ENCODE measurements at places on chromosomes 16 and 17.

GRCh38 chr17:71870546-71870862 is 250.3 kb upstream of the SOX9 start:
- no peak for DNase-seq

DNA sequence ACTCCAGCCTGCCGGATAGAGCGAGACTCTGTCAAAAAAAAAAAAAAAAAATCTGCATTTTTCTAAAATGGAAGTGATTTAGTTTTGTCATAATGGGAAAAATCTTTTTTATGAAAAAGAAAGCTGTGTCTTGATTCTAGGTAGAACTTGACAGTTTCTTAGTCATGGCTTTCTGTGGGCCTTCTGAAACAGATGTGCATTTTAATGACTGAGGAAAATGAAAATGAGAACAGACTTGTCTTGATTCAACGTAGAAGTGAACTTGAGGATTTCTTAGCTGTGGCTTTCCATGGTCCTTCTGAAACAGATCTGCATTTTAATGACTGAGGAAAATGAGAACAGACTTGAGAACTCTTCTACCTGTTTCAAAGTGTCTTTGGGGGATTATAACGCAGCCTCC is 171.7 kb downstream of the VPS53 start:
- no peak for DNase-seq

DNA sequence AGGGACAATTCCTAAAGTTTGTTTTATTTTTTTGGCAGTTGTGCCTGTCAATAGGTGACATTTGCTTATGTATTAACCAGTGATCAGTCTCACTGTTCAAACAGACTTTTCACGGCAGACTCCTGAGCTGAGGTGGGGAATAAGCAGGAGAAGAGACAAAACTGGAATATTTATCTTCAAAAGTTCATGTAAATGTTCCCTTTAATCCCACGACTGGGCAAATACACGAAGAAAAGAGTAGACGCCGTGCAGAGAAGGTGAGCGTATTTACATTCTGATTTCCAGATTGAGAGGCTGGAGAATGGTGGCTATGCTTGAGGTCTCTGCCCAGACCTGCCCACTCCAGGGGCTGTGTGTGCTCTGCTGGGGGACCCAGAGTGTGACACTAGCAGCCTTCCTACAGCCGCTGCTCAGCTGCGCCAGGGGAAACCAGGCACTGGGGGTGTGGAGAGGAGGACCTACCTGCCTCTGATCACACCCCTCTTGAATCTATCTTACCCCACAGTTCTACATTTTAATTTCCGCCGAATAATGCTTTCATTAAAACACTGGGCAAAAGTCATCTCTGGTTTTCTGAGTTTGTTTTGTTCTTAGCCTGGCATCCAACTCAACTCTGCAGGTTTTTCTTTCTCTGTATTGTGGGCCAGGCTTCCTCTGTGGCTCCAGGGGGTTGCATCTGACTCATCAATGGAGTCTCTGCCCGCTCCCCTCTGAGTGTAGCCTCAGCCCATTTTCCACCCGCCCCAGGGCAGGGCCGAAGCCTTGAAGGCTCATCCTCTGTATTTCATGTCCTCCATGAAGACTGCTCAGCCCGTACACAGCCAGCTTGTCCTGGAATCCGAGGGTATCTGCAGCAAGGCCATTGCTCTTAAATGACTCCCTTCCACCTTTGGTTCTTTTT is 237.1 kb downstream of the NTN1 start:
- DNase-seq = no peak

DNA sequence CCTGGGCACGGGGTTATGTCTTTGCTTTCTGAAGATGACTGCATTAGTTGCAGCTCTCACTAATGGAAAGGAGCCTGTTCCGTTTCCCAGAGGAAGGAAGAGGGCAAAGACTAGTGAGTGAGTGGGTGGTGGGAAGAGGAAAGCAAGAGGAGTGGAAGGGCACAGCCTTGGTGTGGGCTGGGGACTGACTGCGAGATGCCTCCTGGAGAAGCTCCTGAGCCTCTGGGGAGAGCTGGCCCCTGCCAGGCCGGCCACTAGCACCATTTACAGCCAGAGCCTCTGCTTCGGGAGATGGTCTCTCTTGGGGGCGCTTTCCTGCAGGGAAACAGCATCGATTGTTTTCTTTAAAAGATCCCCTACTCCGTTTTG is 825 bp upstream of the RHBDL3 start:
- DNase-seq = no peak

- DNase-seq = no peak
Observed at GRCh38 chr16:73813527-73813926, 483.1 kb upstream of the PSMD7 start.

- no peak for DNase-seq
Observed at GRCh38 chr16:66918803-66919568, at the start of gene CDH16. Gene CDH16 (minus strand): TSS chr16:66918885. CDS start chr16:66918065, 820 bp downstream.

GRCh38 chr17:17816240-17816814 is 20.5 kb downstream of the SREBF1 start:
- DNase-seq = no peak

- DNase-seq = no peak
Observed at GRCh38 chr17:4073983-4074830, 68.6 kb downstream of the ZZEF1 start.

GRCh38 chr17:81306491-81306890 is 11.4 kb upstream of the SLC38A10 start:
- DNase-seq = no peak

- DNase-seq = no peak
Observed at GRCh38 chr17:72346306-72346705, 225.5 kb downstream of the SOX9 start.

DNA sequence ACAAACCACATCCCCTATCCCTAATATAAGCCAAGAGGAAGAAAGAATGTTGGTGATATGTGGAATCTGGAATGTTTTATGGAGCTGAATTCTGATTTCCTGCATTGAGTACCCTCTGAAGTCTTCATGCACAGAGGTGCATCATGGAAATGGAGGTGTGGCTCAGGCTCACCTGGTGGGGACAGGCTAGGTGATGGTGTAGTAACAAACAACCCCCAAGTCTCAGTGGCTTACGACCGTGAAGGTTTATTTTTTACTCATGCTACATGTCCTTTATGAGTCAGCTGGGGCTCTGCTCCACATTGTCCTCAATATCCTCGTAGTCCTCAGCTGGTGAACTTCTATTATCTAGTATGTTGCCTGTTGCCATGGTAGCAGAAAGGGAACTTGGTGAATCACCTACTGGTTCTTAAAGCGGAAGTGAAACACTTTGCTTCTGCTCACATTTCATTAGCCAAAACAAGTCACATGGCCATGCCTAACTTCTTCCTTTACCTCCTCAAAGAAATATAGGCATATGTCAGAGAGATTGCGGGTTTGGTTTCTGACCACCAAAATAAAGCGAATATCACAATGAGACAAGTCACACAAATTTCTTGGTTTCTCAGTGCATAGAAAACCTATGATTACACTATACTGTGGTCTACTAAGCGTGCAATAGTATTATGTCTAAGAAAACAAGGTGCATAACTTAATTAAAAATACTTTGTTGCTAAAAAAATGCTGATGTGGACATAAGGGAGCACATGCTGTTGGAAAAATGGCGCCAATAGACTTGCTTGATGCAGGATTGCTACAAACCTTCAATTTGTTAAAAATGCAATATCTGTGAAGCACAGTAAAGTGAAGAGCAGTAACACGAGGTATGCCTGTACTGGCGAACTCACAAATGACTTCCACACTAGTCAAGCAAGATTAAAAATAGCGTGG is at the start of gene PMFBP1:
PMFBP1 (minus strand) TSS at position 51 of the 930 bp plus-strand sequence. CDS start 947 bp downstream, outside the sequence.
- no peak for DNase-seq

DNA sequence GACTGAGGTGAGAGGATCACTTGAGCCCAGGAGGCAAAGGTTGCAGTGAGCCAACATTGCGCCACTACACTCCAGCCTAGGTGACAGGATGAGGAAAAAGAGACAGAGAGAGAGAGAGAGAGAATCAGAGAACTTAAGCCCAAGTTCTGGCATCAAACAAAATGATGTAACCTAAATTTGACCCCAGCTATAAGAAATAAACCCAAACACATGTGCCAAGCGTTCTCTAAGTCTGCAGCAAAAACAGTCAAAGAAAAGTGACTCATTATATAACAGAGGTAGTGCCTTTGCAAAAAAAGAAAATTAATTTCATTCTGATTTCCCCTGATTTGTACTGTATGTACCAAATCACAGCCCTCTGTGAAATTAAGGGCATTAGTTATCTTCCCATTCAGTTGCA is 89.5 kb downstream of the CDH11 start:
- no peak for DNase-seq

DNA sequence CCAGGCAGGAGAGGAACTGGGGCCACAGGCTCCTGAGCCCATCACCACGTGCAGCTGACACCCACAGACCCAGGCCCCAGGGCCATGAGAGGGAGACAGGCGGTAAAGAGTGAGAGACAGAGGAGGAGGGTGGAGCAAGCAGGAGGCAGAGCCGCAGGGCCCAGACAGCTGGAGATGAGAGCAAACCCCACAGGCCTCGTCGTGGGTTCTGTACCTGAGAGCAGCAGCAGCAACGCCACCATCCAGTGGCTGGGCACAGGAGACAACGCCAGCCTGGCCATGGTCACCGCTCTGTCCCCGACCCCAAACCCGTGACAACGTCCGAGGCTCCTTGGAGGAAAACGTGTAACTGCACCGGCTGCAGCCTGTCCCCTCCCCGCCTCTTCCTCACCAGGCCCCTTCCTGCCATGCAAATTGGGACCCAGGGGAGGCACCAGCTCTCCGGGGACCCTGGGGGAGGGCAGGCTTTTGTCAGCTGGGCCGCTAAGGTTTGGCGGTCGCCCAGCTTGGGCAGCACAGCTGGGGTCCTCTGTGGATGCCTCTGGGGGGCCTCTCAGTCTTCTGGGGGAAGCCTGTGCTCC is at the start of gene CD79B:
CD79B (minus strand) TSS at position 351 of the 581 bp plus-strand sequence; CDS start at position 281, 70 bp downstream.
- no peak for DNase-seq

GRCh38 chr16:85321509-85322271 is 209.4 kb upstream of the CIBAR2 start:
- DNase-seq = peak; percentile 83

- DNase-seq = no peak
Observed at GRCh38 chr17:39775031-39775430, 37.3 kb downstream of the GRB7 start.

- DNase-seq = no peak
Observed at GRCh38 chr16:20865420-20866131, 34.6 kb downstream of the DCUN1D3 start.

GRCh38 chr16:57960826-57961472 is 10.0 kb downstream of the CNGB1 start:
- DNase-seq = no peak

- no peak for DNase-seq
Observed at GRCh38 chr16:78437352-78437968, 338.0 kb downstream of the WWOX start.

GRCh38 chr16:68197250-68197649 is 38.7 kb downstream of the ESRP2 start:
- DNase-seq = no peak

DNA sequence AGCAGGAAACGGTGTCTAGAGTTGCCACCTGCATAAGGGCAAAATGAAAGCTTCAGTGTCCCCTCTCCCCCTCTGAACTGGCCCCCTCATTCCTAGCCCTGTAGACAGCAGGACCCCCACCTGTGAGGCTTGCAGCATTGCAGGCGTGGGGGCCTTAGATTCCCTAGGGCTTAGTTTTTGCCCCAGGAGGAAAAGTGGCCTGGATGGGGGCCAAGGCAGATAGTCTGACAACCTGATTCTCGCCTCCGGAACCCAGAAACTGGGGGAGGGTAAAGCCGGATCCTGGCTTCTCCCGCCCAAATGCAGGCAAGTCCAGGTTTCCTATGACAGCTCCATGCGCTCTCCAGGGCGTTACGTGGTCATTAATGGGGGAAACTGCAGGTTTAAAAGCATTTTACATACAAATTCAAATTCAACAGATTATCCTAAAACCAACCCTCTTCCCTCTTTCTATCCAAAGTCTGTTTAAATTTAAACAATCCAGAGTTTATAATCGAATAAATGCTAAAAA is 678 bp upstream of the HOXB6 start:
- no peak for DNase-seq

GRCh38 chr17:68777856-68778694 is 176.9 kb upstream of the FAM20A start:
- DNase-seq = no peak

DNA sequence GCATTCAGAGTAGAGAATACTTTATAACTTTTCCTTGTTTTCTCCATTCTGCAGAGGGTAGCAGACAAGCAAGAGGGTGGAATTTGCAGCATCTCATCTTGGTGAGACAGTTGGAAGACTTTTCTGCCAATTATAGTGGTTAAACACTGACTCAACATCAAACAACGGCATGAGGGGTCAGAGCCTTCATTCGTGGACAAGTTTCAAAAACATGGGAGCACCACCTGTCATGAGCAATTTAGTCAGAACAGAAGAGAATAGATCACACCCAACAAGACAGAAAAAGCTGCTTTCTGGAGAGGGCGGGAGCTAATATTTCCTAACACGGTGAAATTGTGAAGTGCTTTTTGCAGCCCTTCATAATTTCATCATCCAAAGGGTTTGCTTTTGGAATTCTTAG is 17.9 kb upstream of the ZNF652 start:
- DNase-seq = no peak

GRCh38 chr17:44307387-44308186 is 814 bp upstream of the RUNDC3A start:
- no peak for DNase-seq

DNA sequence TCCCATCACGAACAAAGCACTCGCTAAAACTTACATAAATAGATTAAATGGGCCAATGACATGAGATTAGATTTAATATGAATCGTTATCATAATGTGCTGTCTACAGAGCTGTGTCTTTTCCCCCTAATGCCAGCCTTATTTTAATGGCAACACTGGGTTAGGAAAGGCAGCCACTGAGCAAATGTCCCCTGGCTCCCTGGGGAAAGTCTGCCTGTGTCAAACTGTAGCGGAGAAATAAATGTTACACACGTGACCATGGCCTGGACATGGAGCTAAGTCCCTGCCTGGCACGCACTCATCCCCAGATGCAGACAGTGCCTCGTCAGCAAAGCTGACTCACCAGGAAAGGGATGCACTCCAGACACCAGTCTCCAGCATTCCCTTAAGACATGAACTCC is 61.3 kb upstream of the SDK2 start:
- DNase-seq = no peak

DNA sequence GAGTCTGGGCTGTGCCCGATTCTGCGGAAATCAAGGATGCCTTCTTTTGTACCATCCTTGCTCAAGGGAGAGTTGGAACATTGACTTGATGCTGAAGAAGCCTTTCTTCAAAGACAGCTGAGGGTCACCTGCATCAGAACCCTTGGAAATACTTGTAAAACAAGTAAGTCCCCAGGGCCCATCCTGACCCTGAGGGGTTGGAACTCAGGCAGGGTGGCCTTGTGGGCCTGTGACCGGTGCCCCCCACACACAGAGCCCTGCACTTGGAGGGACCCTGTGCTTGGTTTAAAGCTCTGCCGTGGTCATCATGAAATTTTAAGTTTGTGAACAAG is 56.9 kb downstream of the WIPI1 start:
- DNase-seq = no peak

GRCh38 chr17:10752696-10753095 is 22.9 kb upstream of the TMEM220 start:
- no peak for DNase-seq

- DNase-seq = no peak
Observed at GRCh38 chr16:75236232-75236631, 15.2 kb downstream of the BCAR1 start.

DNA sequence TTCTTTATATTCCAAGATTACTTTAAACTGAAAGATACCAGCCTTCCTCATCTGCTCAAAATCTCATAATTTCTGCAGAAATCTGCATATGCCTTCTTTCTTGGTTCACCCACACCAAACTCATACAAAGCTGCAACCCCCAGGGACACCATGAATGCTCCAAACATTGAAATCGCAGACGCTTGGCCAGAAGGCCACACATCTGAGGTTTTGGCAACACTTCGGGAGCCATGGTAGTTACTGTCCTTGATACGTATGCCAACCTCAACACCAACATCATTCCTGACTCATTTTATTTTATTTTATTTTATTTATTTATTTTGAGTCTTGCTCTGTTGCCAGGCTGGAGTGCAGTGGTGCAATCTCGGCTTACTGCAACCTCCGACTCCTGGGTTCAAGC is 11.8 kb downstream of the GSPT1 start:
- no peak for DNase-seq
